ENCODE measurements at places on chromosomes 6 and 20.
A peak's percentile ranks its signal among the peaks of the same experiment; 100 is the strongest.

GRCh38 chr6:110560239-110561007 lies 84.0 kb upstream of the SLC22A16 start:
- no peak for DNase-seq

DNA sequence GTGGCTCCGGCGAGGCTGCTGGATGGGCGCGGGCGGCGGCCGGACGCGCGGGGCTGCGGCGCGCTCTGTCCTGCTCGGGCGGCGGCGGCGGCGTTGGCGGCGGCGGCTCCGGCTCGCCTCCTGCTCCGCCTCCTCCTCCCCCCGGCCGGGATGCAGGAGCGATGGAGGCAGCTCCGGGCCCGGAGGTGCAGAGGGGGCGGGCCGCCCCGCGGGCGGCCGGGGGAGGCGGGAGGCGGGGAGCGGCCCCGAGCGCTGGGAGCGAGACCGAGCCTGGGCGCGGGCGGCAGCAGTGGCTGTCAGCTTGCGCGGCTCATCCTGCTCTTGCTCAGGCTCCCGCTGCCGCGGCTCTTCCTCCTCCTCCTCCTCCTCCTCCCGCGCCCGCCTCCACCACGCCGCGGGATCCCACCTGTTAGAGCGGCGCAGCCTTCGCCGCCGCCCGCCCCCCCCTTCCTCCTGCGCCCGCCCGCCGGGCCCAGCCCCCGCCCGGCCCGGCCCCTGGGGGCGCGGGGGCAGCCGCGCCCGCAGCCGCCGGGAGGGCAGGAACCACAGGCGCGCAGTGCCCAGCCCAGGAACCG lies at the start of gene NOL4L:
Gene NOL4L (minus strand): TSS at position 323 of the 575 bp plus-strand sequence. CDS start 443 bp downstream, outside the sequence.
- DNase-seq, result peak; percentile 68

DNA sequence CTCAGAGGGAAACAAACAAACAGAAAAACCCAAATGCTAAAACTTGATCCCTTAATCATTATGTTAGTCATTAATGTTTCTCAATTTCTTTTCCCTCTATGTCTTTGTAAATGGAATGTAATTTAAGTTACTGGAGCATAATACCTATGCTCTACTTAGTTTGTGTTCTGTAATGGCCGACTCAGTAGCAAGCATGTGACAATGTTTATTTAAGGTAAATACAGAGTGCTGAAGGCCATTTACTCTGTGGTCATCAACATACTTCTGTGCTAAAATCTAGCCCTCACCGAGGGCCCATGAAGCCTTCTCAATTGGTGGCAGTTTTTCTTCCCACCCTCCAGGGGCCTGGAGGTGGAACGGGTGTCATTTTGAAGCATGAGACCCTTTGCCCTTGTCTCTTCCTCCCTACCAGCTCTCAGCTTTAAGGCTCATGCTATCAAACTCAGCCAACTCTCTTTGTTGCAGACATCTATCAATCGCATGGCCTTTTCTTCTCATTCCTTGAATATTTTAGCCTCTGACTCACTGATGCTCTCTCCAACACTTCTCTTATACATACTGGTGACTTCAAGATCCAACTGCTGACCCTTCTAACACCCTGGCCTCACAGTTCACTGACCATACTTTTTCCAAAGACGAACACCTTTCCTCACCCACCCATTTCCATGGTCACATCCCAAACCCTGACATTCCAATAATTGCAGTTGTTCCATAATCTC lies 48.2 kb downstream of the STX7 start:
- no peak for DNase-seq

DNA sequence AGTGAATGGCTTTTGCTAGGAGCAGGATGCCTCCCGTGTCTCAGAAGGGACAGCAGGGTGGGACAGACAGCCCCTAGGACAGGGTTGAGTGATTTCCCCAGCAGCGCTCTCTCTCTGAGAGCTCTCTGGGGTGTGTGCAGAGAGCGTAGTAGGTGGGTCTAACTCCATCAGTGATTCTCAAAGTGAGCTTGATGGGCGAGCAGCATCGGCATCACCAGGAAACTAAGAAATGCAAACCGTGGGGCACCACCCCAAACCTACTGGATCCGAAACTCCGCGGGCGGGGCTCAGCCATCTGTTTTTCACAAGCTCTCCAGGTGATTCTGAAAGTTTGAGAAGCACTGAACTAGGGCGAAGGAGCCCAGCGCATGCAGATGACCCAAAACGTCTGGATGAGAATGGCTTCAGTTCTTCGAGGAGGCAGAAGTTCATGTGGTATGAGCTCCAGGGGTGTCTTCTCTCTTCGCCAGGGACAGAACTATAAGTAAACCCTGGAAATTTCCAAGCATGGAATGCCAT lies 119.6 kb upstream of the RNF24 start:
- DNase-seq, result no peak

DNA sequence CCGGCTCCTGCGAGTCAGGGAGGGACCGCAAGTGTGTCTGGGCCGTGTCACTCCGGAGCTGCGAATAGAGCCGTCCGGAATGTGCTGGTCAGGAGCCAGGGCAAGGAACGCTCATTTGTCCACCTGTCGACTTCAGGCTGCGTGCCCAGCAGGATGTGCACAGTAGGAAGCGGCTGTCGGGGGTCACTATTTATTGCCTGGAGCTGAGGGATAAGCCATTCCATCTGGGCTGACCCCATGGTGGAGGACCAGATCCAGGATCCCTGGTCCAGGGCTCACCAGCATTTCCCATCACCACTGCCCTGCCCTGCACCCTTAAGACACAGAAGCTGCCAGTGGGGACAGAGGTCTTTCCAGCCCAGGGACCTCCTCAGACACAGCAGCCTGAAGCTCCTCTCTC lies 14.7 kb downstream of the NTSR1 start:
- no peak for DNase-seq

DNA sequence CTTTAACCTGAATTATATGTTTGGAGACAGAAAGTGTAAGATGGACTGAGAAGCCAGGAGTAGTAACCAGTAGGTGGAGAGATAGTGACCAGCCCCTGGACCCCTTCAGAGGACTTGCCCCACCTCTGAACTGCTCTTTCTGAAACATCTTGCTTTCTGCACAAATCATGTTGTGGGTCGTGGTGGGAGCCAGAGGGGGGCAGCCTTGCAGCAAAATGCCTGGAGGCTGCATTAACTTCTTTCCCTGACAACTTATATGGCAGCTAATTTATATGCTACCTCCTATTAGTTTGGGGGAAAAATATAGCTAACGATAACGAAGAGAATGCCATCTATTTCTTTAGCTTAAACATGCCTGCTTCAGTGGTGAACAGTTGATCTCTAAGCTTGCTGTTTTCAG lies 859.8 kb downstream of the MAFB start:
- no peak for DNase-seq

GRCh38 chr6:159067334-159067733 lies 22.5 kb upstream of the TAGAP start:
- DNase-seq, result no peak

- DNase-seq, result no peak
Observed at GRCh38 chr20:37336369-37337207, 9.4 kb upstream of the SRC start.

DNA sequence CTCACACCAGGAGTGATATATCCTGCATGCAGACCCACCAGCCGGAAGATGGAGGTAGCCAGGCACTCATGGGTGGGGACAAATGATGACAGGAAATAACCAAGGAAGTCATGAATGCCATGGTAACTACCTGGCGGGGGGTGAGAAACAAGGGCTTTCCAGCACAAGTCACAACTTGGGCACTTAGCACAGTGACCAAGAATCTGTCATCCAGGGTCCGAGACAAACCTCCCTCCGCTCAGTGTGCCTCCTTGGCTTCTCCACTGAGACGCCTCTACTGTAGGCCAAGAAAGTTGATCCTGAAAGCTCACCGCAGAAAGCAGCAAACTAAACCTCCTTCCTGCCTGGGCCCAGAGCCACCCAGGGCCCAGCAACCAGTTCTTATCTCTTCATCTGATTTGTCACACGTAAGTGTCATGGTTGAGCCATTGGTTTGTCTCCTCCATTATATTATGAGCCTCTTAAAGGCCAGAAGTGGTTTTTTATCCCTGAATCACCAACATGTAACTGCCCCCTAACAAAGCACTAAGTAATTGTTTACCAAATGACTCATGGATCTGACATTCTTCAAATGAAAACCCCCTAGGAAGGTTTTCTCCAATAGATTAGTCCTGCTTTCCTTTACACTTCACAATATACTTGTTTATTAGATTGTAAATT lies 84.3 kb upstream of the TAB2 start:
- DNase-seq, result no peak

DNA sequence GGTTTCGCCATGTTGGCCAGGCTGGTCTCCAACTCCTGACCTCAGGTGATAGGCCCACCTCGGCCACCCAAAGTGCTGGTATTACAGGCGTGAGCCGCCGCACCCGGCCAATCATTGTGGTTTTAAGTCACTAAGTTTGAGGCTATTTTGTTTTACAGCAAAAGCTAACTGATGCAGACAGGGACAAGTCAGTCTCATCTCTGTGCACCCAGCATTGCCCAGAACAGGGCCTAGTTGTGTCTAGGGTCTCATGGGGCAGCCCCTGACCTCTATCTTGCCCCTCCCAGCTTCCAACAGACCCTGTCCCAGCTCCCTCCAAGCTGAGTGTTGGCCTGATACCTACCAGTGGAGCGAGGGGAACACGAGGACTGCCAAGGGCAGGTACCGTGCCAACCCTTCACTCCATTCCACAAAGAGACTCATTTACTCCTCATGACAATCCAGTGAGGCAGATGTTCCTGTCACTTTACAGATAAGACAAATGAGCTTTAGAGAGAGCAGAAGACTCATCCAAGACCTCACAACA lies 8.9 kb upstream of the RBCK1 start:
- DNase-seq, result peak; percentile 63

GRCh38 chr6:85459224-85459901 lies 9.5 kb downstream of the NT5E start:
- DNase-seq, result no peak

GRCh38 chr6:43768983-43769525 lies 957 bp upstream of the VEGFA start:
- DNase-seq, result no peak

- DNase-seq, result no peak
Observed at GRCh38 chr20:665276-665675, 10.3 kb downstream of the SCRT2 start.

GRCh38 chr6:41489120-41489851 lies 56.9 kb upstream of the FOXP4 start:
- no peak for DNase-seq

DNA sequence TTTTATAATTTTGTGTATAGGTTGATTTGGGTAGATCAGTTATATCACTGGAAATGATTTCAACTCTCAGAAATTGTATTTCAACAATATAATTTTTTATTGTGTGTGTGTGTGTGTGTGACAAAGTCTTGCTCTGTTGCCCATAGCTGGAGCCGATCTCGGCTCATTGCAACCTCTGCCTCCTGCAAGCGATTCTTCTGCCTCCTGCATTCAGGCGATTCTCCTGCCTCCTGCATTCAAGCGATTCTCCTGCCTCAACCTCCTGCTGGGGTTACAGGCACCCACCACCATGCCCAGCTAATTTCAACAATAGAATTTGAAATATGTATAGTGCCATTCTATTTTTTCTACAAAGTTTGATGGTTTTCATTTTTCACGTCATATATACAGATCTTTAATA lies 24.1 kb downstream of the AFDN start:
- DNase-seq, result no peak

DNA sequence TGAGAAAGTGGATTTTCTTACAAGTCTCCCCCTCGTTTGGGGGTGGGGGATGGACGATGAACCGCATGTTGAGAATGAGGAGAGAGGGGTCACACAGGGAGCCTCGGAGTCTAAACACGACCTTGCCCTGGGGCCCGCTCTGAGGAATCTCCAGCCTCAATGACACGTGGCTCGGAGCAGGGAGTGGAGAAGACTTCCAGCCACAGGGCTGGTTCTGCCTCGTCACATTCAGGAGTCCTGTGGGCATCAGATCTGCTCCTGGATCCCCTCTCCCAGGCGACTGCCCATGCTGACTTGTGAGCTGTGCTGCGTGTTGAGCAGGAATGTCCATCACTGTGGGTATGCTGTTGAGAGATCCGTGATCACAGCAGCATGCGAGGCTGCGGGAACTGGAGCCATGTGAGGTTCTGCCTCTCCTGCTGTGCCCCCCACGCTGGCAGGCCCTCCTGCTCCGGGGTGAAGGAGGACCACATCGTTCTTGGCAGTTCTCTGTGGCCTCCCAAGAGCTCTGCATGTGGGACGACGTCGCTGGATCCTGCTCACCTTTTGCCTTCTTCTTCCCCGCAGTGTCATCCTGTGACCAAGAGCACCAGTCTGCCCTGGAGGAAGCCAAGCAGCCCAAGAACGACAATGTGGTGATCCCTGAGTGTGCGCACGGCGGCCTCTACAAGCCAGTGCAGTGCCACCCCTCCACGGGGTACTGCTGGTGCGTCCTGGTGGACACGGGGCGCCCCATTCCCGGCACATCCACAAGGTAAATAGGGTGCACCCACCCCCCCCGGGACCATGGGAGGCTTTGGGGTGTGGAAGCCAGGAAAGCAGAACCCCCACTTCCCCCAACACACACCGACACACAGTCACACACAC lies 157.5 kb downstream of the SMOC2 start:
- no peak for DNase-seq

GRCh38 chr6:44023586-44024454 lies 103.4 kb downstream of the MRPL14 start:
- DNase-seq, result no peak

GRCh38 chr6:157813191-157813590 lies 9.9 kb upstream of the SNX9 start:
- no peak for DNase-seq

GRCh38 chr6:45552536-45552935 lies 174.8 kb upstream of the SUPT3H start:
- DNase-seq, result no peak

GRCh38 chr6:81130969-81131368 lies 621.5 kb downstream of the TENT5A start:
- DNase-seq, result peak; percentile 2

DNA sequence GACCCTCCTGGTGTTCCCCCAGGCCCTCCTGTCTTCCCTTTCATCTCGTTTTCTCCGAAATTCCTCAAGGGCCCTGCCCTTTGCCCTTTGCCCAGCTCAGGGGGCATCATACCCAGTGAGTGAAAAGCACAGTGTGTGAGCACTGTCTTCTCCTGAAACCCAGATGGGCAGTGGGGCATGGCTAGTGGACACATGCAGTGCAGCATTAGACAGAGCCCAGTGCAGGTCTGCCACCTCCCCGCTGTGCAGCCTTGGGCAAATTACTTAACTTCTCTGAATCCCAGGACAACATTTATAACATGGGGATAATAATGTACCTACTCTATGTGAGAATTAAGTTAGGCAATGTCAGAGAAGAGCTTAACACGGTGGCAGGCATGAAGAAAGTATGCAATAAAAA lies 1.3 kb downstream of the PRND start:
- DNase-seq, result no peak

DNA sequence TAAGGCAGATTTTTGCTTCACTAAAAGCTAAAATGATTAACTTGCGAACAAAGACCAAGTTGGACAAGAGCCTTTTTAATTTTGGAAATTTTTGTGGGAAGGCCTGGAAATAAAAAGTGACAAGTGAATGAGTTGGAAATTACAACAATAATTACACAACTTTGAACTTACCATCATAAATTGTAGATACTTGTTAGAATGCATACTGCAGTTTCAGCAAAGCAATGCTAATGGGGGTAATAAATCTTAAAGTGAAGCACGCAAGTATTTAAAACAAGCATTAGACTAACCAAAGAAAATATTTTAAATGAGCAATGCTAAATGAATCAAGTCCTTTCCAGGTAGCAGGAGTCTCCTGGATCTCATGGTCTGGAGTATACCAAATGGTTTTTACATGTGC lies 83.2 kb upstream of the EYA4 start:
- DNase-seq, result no peak

GRCh38 chr6:42333612-42334011 lies 116.0 kb upstream of the MRPS10 start:
- DNase-seq, result no peak

- DNase-seq, result no peak
Observed at GRCh38 chr6:158077676-158078075, 90.4 kb downstream of the SERAC1 start.

Measured in erythroblast (primary cell).